ENCODE measurements at places on chromosomes 5 and 9. TPM values are rescaled to one million over a fixed set of nuclear protein-coding genes. Genes with fewer than 3 reads are reported as not detected.

The SAXO1 gene
- 0.10 TPM for total RNA-seq

The PAEP gene
- 1.4 TPM for total RNA-seq

The PKD2L2 gene
- not detected for total RNA-seq

The KYAT1 gene
- total RNA-seq, result 4.6 TPM

The PRDM9 gene
- total RNA-seq, result not detected

The GRIN1 gene
- not detected for total RNA-seq

The OR1J4 gene
- total RNA-seq, result not detected

The SEMA5A gene
- total RNA-seq, result 3.9 TPM

The DRD1 gene
- 0.15 TPM for total RNA-seq

The GARIN3 gene
- total RNA-seq, result not detected

The LCNL1 gene
- 1.5 TPM for total RNA-seq

The RNF183 gene
- not detected for total RNA-seq

The C5 gene
- 4.1 TPM for total RNA-seq

The PCA3 gene
- not detected for total RNA-seq

The WDR31 gene
- 5.3 TPM for total RNA-seq

The DIPK1B gene
- total RNA-seq, result 5.4 TPM

The BHMT gene
- total RNA-seq, result not detected

The C6 gene
- total RNA-seq, result 9.3 TPM

The ARL14EPL gene
- total RNA-seq, result not detected

The TRUB2 gene
- total RNA-seq, result 20.3 TPM

All from ovary (tissue), 10 donors.